ENCODE measurements at places on chromosomes 16 and 17.
A peak's percentile ranks its signal among the peaks of the same experiment; 100 is the strongest.

DNA sequence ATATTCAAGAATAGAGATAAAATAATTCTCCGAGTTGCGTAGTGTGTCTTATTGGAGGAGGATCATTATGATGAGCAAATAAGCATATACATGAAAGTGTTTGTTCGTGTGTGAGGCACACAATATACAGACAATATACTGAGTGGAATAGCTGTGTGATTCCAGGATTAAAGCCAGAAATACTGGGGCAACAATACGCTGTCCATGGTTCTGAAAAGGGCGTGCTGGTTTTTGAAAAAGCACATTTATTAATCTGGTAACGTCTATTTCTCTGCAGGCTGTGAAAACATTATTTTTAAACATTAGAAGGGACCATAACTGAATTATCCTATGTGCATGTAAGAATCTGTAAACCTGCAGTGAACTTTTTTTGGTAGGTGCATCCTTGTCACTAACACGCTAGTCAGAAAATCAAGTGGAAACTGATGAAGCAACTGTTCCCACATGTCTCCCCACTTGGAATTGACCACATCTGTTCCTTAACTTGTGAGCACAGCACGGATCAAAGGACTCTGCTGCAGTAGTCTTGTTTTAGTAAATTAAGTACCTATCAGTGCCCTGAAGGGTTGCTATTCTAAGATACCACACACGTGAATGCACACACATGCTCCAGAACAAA is 346.0 kb downstream of the GRIN2A start:
- DNase-seq: no peak

GRCh38 chr17:59365383-59365981 is 34.0 kb downstream of the YPEL2 start:
- DNase-seq: no peak

DNA sequence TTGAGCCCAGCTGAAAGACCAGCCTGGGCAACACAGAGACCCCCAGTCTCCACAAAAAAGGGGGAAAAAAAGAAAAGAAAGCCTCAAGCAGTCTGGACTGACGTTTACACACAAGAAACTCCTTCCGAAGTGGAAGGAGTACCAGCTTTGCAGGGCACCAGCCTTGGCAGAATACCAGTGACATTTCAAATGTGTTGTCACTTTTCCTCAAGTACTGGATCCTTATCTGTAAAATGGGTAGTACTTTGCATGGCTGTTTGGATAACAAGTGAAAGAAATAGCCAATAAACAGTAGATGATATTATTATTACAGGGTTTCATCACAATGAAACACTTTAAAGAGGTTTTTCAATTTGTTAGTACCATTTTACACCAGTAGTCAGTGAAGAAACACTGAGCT is 14.2 kb downstream of the YWHAE start:
- DNase-seq: no peak

DNA sequence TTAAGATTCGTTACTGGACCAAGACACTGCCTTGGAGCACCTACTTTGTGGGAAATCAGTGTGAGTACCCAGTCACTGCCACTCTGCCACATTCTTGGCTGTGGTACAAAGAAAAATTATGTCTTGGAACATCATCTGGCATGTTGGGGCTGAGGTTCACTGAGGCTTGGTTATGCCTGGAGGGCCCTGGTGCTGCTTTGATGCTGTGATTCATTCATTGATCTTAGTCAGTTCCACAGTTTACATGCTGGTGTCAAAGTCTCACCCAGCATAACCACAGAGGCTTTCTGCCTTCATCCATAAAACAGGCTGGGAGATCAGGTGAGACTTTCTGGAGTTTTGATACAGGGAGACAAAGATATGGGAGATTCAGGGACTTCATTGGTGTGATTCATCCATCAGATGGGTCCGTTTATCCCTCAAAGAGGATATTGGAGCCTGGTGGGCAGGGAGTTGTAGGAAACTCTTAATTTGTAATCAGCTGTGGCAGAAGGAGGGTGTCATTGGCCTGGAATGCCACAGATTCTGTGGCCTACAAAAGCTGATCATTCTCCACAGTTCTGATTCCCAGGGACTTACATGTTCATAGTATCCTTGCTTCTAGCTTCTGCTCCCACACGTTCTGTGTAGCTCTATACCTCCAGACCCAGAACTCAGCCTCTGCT is 322.5 kb downstream of the PMP22 start:
- DNase-seq: no peak

GRCh38 chr16:56478281-56479049 is 27.1 kb downstream of the OGFOD1 start:
- DNase-seq: peak; percentile 49

- no peak for DNase-seq
These were observed 12.3 kb downstream of the FCSK start for GRCh38 chr16:70466805-70467076.

- no peak for DNase-seq
These were observed 40.8 kb downstream of the USP32 start for GRCh38 chr17:60351012-60351695.
